ENCODE measurements at places on chromosomes 16 and 17. TPM values are rescaled to one million over a fixed set of nuclear protein-coding genes. Genes with fewer than 3 reads are reported as not detected.

TP53TG3C gene
- total RNA-seq, result not detected

OR3A3 gene
- total RNA-seq, result not detected

CLEC3A gene
- not detected for total RNA-seq

AKTIP gene
- total RNA-seq, result 12.4 TPM

ACSM2A gene
- not detected for total RNA-seq

FN3K gene
- 4.9 TPM for total RNA-seq

METTL16 gene
- 9.7 TPM for total RNA-seq

PPM1E gene
- total RNA-seq, result 0.09 TPM

SULT1A1 gene
- total RNA-seq, result 6.4 TPM

EPN3 gene
- not detected for total RNA-seq

FOXJ1 gene
- not detected for total RNA-seq

TEX19 gene
- total RNA-seq, result under 0.01 TPM

HYDIN gene
- 0.65 TPM for total RNA-seq

CD300LF gene
- not detected for total RNA-seq

PLEKHM1 gene
- total RNA-seq, result 10.7 TPM

MARVELD3 gene
- not detected for total RNA-seq

MT1F gene
- 0.09 TPM for total RNA-seq

LGALS9C gene
- total RNA-seq, result not detected

TSPOAP1 gene
- 0.43 TPM for total RNA-seq

ZDHHC1 gene
- 5.3 TPM for total RNA-seq

SGF29 gene
- 9.6 TPM for total RNA-seq

ZNF205 gene
- total RNA-seq, result 11.8 TPM

KRTAP1-4 gene
- total RNA-seq, result not detected

CCL16 gene
- not detected for total RNA-seq

LITAFD gene
- total RNA-seq, result not detected

RGS9 gene
- total RNA-seq, result 2.8 TPM

SLC9A5 gene
- total RNA-seq, result 0.85 TPM

QPRT gene
- 40.0 TPM for total RNA-seq

NOL3 gene
- 13.8 TPM for total RNA-seq

CCL4 gene
- total RNA-seq, result not detected

HIRIP3 gene
- 5.0 TPM for total RNA-seq

ABCA6 gene
- 9.9 TPM for total RNA-seq

ACAP1 gene
- 2.1 TPM for total RNA-seq

HOXB1 gene
- not detected for total RNA-seq

SEZ6L2 gene
- total RNA-seq, result 7.0 TPM

ZNF747 gene
- total RNA-seq, result 8.4 TPM

KRTAP3-2 gene
- not detected for total RNA-seq

OTOP3 gene
- not detected for total RNA-seq

WNT9B gene
- total RNA-seq, result not detected

YPEL2 gene
- total RNA-seq, result 9.7 TPM

EIF5A gene
- 405 TPM for total RNA-seq

SLC2A4 gene
- 0.28 TPM for total RNA-seq

ATP2A1 gene
- 0.28 TPM for total RNA-seq

ZNF207 gene
- 72.4 TPM for total RNA-seq

SYT17 gene
- under 0.01 TPM for total RNA-seq

NXN gene
- 47.5 TPM for total RNA-seq

TERB1 gene
- 0.09 TPM for total RNA-seq

KRT40 gene
- not detected for total RNA-seq

ACBD4 gene
- total RNA-seq, result 9.3 TPM

PTGES3L gene
- total RNA-seq, result 0.09 TPM

MT1A gene
- total RNA-seq, result 0.28 TPM

CETP gene
- total RNA-seq, result not detected

OTOA gene
- under 0.01 TPM for total RNA-seq

ABCC3 gene
- total RNA-seq, result 17.1 TPM

KCNG4 gene
- total RNA-seq, result not detected

GLYR1 gene
- total RNA-seq, result 42.1 TPM

MCRIP1 gene
- 95.7 TPM for total RNA-seq

KRTAP1-5 gene
- 0.57 TPM for total RNA-seq

KCNJ2 gene
- total RNA-seq, result 16.1 TPM

SLFN14 gene
- total RNA-seq, result not detected
